ENCODE measurements at places on chromosomes 5 and 9. TPM values are rescaled to one million over a fixed set of nuclear protein-coding genes. Genes with fewer than 3 reads are reported as not detected.

Gene ADGRD2
- total RNA-seq, result not detected

Gene CCL27
- total RNA-seq, result not detected

Gene GLDC
- total RNA-seq, result 0.43 TPM

Gene C9orf50
- not detected for total RNA-seq

Gene CDH10
- total RNA-seq, result not detected

Gene OCLN
- 104 TPM for total RNA-seq

Gene SPATA31E1
- total RNA-seq, result not detected

Gene NUDT2
- 63.5 TPM for total RNA-seq

Gene TCF7
- 0.24 TPM for total RNA-seq

Gene SPATA31A3
- total RNA-seq, result not detected
